ENCODE measurements at places on chromosomes 6 and 20. TPM values are rescaled to one million over a fixed set of nuclear protein-coding genes. Genes with fewer than 3 reads are reported as not detected.
A peak's percentile ranks its signal among the peaks of the same experiment; 100 is the strongest.

Gene GGT7
- 19.1 TPM for total RNA-seq

Gene CALHM5
- 2.9 TPM for total RNA-seq

Gene FAM217B
- 40.5 TPM for total RNA-seq

Gene SIRPB2
- total RNA-seq, result 4.0 TPM

Gene MTFR2
- total RNA-seq, result 0.32 TPM

Gene SFT2D1
- 21.9 TPM for total RNA-seq

Gene MATN4
- not detected for total RNA-seq

GRCh38 chr6:29255530-29255929, 46.0 kb upstream of the OR14J1 start:
- DNase-seq, result no peak

DNA sequence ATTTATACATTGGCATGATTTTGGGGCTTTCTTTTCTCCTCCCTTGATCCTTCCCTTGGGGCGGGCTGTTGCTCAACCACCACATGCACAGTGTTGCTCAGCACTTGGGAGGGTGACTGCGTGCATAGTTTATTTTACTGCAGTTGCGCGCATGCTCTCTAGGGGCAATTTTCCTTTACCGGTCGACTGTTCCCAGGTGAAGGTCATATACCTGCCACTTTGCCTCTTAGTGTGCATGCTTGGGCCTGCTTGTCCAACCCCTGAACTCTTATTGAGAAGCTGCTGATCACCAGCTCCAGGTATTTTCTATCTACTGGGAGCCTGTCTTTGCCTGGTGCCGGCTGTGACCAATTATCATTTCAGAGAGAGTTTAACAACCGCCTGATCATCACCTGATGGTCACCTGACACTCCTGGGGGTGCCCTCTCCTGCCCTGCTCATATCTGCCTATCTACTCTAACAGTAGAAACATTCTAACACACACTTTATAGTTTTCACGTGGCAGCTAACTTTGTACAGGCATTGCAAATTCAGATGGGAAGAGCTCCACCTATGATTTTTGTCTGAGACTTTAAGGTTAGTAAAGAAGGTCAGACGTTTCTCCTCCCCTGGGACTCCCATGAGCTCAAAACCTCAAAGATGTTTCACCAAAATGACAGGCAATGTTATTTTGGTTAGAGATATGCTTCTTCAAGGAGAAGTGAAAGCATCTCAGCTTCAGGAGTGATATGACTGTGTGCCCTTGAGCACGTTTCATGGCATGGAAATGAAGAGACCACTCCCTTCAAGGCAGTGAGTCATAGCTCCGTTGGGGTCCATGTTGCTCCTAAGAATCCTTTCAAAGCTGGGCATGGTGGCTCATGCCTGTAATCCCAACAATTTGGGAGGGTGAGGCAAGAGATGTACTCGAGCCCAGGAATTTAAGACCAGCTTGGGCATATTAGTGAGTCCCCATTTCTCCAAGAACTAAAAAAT, 227.5 kb upstream of the MYLIP start:
- peak; percentile 75 for DNase-seq

DNA sequence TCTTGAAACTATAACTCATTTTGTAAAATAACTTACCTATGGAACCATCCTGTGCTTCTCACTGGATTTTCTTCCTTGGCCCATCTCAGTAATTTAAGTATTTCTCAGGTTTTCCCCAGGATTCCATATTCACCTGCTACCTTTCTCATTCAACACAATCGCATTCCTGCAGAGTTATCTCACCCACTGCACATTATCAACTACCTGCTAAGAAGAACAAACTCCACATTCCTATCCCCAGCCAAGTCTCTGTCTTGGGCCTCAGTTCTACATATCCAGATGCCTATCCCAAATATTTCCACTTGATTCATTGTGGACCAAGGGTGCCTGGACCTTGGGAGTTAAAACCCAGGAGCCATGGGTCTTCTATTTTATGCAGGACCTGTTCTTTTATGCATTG, 60.2 kb upstream of the KCNQ5 start:
- no peak for DNase-seq

DNA sequence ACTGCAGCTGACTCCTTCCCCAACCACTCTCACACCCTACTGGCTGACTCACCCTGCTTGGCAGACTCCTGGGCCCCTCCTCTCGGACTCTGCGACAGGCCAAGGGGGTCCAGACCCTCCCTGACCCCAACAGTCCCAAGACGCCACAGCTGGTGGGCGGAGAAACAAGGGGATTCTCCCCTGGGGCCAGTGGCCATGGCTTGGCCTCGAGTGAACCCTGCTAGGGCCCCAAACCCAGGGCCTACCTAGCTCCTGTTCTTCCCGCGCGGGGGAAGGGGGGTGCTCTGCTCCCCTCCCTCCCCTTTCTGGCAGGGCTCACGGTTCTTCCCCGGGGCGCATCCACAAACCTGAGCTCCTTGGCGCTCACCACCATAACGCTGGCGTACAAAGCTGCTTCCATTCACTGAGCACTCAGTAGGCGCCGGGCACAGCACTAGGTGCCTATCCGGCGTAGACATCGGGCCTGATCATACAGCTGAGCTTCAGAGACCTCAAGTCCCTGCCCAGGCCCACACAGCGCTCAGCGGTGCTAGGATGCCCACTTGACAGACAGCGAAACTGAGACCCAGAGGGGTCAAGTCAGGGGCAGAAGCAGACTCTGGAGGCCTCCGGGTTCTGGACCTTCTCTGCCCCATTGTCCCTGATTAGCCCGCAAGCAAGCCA, 597 bp downstream of the ADA start:
- DNase-seq, result no peak

DNA sequence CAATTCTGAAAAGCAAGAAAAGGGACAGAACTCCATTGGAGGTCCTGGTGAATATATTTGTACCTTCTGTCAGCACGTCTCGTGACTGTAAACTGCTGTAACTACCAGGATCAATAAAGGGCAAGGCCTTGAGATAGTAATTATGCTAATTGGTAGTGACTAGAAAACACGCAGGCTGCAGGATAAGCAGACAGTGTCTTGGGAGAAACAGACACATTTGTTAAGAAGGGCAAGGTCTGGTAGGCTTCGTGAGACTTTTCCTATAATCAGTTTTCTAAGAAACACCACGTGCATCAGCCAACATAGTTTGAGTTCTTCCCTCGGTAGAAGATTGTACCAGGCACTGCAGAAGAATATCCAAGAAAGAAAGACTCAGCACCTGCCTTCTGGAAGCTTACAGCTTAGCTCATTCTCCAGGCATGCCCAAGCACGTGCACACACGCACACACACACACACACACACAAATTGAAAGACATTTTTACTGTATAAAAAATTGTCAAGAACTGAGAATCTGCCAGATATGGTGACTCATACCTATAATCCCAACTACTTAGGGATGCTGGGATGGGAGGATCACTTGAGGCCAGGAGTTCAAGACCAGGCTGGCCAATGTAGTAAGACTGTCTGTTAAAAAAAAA, 167.0 kb upstream of the SASH1 start:
- DNase-seq, result no peak

DNA sequence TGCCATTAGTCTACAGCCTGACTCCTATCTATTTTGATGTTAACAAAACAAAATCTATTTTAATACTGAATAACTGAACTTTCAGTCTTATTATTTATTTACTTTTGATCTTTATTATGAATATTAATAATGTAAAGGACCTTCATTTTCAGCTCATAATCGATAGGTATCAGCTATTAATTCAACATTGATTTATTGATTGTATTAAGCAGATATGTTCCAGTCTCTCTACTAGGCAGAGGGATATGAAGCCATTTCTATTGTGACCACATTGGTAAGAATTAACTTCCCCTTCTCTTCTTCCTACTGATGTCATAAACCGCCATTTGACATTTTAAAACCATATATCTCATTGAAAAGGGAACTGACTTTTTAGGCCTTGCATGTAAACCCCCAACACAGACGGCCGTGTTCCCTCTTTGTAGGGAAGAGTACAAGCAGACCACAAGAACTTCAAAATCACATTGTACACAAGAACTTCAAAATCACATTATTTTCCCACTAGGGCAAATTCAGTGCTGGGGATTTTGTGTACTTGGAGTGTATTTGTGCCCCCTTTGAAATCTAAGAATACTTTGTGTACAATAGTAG, 69.5 kb upstream of the FABP7 start:
- DNase-seq, result no peak

DNA sequence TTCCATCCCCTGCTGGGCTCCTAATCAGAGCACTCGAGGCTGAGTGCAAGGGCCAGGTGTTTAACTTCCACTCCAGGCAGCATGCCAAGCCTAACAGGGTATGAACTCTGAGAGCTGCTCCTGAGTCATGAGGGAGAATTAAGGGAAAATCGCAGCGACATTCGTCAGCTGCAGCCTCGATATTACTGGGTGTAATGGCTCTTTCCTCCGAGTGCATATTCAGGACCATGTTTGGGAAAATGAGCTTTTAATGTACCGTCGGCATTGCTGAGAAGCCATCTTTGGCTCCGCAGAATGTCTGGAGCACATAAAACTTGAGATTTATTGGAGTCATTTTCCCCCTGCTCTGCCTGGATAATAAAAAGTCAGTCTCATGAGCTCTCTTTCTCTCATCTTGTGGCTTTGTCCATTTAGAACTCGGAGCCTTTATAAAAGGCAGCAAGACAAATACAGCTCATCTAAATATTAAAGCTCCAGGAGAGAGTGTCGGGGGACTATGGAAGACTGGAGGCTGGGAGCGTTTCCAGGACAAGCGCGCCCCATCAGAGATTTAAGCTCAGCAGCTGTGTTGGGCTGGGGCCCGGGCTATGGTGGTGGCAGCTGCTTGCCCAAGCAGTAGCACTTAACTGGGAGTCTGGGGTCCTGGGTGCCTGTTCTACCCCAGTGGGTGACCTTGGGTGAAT, 103.7 kb downstream of the TOX2 start:
- no peak for DNase-seq

- no peak for DNase-seq
These were observed 145.1 kb upstream of the FKBP1C start for GRCh38 chr6:63066055-63066704.

DNA sequence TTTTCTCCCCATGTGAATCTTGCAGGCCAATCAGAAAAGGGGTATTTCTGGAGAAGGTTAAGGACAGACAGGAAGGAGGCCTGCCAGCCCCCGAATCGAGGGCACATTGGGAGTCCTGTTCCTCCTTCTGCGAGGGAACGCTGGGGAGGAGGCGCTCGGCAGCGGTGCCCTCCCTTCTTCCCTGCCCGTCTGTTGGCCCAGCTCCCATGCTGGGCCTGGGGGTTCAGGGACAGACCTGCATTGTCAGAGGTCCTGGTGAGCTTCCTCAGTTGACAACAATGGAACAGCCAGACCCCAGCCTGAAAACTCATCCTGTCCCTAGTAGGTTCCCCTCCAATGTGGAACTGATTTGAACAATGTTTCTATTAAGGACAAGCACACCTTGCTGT, 15.1 kb upstream of the SYNJ2 start:
- no peak for DNase-seq

DNA sequence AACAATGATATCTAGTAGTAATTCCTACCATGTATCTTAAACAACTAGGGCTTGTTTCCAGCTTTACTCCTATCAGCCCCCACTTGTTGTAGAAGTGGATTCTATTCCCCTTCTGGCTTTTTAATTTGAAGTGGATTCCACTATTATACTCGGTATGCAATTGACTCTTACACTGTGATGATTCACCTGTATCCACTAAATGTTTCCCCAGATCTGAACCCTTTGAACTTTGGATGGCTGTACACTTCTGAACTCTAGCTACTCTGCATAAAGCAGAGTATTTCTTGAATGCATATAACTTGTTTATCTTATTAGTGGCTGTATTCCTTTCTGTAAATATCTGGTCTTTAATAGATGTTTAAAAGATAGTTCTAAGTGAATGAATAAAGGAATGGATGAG, 538.4 kb upstream of the NRSN1 start:
- no peak for DNase-seq

DNA sequence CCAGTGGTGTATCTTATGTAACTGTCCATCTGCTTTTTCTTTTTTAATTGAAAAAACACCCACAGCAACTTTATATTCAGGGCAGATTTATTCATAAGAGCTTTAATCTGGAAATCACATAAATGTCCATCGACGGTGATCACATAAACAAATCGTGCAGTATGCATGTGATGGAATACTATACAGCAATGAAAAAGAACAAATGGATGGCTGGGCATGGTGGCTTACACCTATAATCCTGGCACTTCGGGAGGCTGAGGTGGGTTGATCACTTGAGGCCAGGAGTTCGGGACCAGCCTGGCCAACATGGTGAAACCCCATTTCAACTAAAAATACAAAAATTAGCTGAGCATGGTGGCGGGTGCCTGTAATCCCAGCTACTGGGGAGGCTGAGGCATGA, 39.1 kb downstream of the VSTM2L start:
- DNase-seq, result no peak

DNA sequence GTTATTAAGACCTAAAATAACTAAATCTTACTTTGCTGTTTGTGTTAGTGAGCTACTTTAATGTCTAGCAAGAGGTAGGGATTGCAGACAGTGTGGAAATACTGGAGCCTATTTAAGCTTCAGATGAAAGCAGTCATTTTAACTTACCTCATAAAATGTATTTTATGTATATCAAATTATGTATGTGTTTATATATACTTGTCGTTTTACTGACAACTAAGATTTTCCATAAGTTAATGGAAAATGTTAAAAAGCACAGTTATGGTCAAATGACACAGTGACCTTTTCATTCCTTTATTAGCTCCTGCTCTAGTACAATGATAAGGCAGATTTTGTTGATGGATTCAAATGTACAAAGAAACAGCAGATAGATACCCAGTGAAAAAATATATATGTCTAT, 34.6 kb downstream of the QKI start:
- DNase-seq, result no peak

DNA sequence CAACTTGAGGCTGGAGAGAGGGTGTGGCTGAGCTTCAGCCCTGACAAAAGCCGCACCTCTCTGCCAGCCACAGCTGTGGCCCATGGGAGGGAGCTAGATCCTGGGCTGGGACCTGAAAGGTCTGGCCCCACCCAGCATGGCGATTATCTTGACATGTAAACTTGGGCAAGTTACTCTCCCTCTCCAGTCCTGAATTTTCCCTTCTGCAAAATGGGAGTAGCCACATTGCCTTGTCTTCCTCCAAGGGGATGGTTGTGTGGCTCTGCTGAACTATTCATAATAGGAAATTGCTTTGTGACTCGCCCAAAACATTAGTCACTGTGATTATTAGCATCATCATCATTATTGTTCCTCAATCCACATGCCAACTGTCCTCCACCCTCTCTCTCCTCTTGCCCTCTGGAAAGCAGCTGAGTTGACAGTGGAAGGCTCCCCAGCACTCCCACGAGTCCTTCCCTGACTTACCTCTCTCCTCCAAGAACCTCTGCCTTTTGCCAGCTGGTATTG, 23.0 kb upstream of the RBPJL start:
- DNase-seq, result no peak

- DNase-seq, result no peak
These were observed 51.1 kb downstream of the AGPAT4 start for GRCh38 chr6:161222706-161223234.

- DNase-seq, result no peak
These were observed 48.1 kb downstream of the HMGCLL1 start for GRCh38 chr6:55530931-55531330.

DNA sequence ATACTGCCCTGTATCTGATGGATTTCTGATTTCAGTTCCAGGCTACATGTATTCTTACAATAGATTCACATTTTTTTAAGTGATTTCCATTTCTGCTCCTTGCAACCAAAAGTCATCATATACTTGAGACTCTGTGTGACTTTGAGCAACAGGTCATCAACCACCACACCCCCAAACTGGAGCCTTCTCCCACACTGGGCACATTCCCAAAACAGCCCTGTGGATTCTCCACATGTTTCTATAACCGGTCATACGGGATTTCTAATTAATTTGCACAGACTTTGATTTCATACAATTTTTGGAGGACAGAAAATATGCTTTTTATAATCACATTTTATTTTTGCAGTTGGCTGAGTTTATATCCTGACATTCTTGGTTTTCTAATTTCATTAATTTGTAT, 317.2 kb upstream of the ID4 start:
- no peak for DNase-seq

- DNase-seq, result no peak
These were observed 245.5 kb upstream of the ECI2 start for GRCh38 chr6:4380881-4381281.
